Suprapubic skin (tissue), 4 donors: ENCODE measurements at places on chromosomes 6 and 20.

GRCh38 chr20:60352017-60352416, 393.8 kb downstream of the CDH26 start:
- no peak for DNase-seq

- DNase-seq = no peak
These were observed 69.1 kb downstream of the PTCHD4 start for GRCh38 chr6:48041894-48042293.

- no peak for DNase-seq
These were observed 13.7 kb downstream of the MCUR1 start for GRCh38 chr6:13800615-13801014.

- DNase-seq = no peak
These were observed 90.5 kb upstream of the PAX1 start for GRCh38 chr20:21614980-21615379.

GRCh38 chr20:3454831-3455230, 16.0 kb upstream of the ATRN start:
- DNase-seq = no peak

DNA sequence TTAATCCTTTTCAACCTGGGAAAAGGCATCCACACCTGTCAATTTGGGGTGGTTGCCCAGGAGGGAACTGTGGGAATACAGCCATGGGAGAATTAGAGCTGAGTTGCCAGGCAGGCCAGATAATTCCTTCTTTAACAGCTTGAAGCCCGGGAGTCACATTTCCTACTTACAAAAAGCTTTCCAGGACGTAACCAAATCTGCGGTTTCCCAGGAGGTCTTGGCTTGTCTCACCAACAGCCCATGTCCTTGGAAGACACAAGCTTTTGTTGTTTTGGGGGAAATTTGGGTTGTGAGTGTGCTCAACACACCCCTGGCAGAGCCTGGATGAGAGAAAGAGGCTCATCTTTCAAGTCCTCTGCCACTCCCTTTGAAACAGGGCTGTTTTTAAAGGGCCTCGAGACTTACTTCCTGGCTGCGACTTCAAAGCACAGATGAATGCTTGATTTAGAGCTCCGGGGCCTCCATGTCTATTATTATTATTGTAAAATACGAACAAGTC, 465.9 kb upstream of the BTBD3 start:
- no peak for DNase-seq

GRCh38 chr6:134031696-134032255, 20.6 kb downstream of the SLC2A12 start:
- no peak for DNase-seq

DNA sequence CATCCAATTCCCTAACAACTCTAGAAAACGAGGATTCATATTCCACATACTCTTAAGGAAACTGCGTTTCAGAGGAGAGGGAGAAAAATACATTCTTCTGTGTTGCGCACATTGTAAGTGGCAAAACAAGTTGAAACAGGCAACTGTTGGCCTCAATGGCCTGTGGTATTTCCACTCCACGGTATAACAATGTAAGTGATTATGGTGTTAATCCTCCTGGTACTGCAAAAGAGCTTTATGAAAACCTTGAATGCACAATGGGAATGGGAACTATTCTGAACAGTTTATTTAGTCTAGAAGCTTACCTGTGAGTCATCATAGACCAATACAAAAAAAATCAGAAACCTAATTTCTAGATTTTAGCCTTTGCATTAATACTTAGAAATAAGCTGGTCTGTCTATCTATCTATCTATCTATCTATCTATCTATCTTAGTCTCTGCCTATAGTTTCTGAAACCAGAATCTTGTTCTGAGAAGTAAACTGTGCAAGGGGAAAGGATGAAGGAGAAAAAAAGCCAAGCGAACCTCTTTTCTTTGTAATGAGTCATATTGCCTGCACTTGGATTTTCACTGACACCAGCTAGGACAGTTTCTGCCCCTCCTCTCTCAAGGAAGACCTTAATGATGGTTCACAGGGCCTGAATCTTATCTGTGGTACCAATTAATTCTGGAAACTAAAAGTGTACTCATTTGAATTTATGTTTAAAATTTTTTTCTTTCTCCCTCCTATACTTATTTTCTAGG, 101.5 kb downstream of the RNF144B start:
- DNase-seq = no peak

- DNase-seq = no peak
These were observed 369.9 kb downstream of the BTBD3 start for GRCh38 chr20:12287575-12287974.

DNA sequence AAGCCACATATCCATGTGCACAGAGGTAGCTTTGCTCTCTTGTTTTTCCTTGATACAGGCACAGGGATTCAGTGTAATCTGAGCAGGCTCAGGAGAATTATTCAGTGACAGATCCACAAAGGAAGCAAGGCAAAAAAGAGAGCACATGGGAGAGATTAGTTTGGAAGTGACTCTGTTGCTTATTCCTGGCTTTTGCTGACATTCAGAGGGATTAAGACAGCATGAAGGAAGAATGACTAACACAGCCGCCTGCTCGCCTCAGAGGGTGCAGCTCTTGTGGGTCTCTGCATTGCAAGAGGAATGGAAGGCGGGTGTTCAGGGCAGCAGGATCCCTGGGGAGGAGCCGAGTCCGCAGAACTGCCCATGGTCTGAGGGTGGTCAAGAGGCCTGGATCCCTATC, 203.4 kb upstream of the KCNQ5 start:
- no peak for DNase-seq

DNA sequence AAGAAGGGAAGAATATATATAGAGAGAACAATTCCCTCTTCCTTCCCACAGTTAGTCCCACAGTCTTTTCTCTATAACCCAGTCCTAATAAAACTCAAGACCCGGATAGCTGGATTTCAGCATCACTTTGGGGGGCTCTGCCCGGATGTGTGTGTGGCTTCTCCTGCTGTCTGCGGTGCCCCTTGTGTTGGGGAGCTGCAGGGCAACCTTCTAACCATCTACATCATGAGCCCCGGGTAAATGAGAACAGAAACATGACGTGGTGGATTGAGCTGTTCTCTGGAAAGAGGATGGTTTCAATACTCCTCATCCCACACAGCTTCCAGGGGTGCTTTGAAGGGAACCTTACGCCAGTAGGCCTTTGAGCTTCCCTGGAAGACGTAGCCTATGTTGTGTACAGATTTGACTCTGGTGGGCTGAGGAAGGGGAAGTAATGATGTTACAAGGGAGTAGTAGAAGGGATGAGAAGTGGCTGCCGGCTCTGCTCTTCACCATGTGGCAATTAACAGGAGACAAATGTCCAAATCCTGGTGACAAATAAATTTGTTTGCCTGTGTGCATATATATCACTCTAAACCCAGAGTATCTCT, 13.5 kb upstream of the PRDM1 start:
- DNase-seq = no peak

DNA sequence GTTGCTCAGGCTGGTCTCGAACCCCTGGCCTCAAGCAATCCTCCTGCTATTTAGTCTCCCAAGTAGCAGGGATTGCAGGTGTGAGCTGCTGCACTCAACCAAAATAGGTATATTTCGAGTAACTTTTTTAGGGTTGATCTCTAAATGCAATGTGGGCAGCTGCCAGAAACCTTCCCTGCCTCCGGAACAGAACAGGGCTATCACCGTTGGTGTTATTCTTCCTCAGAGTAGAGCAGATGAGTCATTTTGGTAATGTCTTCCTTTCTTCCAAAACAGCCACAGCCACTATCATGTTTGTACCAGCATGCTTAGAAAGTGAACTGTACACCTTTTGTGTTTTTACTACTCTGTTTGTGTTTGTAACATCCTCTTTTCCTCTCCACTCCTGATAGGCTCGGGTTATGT, 44.1 kb downstream of the SNX9 start:
- DNase-seq = no peak

DNA sequence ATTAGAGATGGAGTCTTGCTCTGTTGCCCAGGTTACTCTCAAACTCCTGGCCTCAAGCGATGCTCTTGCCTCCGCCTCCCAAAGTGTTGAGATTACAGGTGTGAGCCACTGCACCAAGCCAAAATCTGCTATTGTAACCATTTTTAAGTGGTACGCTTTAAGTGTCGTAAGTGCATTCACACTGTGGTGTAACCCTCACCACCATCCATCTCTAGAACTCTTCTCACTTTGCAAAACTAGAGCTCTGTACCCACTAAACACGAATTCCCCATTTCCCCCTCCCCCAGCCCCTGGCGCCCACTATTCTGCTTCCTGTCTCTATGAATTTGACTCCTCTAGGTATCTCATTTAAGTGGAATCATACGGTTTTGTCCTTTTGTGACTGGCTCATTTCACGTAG, 2.8 kb upstream of the FAM83C start:
- DNase-seq = no peak

DNA sequence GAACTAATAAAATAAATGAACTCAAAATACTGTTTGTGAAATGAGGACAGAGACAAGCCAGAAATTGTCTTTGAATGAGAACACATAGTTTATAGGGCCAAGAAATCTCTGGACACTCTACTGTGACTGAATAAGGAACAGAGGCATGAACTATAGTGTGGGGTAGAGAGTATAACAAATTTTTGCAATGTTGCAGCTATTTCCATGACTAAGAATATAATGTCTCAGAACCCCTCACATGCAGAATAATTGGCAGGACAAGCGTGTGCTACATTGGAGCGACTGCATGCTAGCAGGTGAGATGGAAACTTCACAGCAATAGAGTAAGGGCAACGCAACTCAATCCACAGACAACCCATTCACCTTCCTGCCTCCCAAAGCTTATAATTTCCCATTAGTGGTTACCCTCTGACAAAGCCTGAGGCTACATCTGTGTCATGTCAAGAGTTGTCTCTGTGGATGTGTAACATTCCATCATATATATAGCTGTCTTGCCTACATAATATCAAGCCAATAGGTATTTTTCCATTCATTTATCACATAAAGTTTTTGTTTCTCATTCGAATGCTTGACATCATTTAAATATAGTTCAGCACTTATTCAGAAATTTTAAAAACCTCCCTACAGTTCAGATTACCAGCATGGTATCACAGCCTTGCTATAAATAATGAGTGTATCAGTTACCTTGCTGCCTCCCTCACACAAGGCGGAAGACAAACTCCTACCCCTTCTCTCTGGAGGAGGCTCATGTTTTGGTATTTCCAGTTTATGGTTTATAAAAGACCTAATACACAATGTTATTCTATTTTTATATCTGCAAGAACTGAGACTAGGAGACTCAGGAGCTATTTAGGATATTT, 47.9 kb upstream of the ECHDC1 start:
- no peak for DNase-seq

GRCh38 chr6:45163952-45164766, 164.0 kb upstream of the RUNX2 start:
- no peak for DNase-seq

DNA sequence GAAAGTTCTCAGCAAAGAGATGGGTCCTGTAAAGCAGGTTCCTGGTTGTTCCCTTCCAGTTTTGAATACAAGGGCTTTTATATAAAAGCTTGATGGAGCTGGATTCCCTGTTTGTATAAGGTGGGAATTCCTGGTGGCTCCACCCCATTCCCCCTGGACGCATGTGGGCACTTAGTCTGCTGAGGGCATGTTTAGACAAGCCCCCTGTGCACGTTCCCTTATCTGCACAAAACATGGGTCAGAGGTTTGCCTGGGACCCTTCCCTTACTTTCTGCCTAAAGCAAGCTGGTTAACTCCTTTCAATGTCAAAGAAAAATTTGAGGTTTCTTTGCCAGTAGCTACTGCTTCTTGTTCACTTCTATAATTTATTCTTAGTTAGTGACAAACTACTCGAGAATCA, 181.1 kb downstream of the BCKDHB start:
- no peak for DNase-seq

GRCh38 chr6:4675121-4675520, 101.1 kb upstream of the CDYL start:
- no peak for DNase-seq

GRCh38 chr6:32885698-32886286, 31.8 kb downstream of the PSMB9 start:
- DNase-seq = no peak

DNA sequence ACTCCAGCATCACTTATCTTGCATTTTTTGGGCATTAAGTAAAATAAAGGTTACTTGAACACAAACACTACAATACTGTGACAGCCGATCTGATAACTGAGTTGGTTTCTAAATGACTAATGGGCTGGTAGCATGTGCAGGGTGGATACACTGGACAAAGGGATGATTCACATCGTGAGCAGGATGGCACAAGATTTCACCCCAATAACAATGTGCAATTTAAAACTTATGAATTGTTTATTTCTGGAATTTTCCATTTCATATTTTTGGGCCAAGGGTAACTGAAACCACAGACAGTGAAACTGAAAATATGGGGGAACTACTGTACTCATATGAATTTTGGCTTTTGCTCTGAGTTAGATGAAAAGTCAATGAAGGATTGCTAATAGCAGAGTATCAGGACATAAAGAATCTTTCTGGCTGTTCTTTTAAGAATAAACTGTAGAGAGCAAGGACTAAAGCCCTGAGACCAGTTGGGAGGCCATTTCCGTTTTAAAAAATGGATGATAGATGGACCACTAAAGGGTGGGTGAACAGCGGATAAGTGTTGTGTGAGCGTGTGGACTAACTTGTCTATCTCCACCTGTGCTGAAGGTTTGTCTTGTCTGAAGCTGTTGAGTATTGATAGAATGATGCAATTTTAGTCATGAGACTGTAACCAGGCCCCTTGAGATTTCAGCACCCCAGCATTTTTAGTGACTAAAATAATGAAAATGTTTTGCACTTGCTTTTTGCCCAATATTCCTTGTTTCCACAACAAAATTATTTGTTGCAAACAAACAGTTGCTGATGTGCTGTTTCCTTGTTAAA, 8.2 kb downstream of the SPINT3 start:
- DNase-seq = no peak

DNA sequence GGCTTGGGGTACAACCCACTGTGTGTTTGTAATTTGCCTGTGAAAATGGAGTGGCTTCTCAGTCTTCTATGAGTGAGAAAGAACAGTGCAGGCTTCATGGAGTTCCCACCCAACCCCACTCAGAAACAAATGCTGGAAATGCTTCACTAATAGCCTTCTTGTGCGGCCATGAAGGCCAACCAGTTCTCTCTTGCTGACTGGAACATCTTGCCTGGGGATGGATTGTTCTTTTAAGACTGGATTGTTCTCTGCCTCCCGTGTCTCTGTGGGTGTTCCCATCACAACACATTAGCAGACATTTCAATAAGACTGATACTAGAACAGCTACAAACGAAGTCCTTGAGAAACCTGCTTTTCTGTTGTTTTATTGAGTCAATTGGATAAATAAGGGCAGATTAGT, 110.6 kb downstream of the PPP1R14C start:
- DNase-seq = no peak

GRCh38 chr6:87250019-87250418, 72.4 kb upstream of the SMIM8 start:
- no peak for DNase-seq

DNA sequence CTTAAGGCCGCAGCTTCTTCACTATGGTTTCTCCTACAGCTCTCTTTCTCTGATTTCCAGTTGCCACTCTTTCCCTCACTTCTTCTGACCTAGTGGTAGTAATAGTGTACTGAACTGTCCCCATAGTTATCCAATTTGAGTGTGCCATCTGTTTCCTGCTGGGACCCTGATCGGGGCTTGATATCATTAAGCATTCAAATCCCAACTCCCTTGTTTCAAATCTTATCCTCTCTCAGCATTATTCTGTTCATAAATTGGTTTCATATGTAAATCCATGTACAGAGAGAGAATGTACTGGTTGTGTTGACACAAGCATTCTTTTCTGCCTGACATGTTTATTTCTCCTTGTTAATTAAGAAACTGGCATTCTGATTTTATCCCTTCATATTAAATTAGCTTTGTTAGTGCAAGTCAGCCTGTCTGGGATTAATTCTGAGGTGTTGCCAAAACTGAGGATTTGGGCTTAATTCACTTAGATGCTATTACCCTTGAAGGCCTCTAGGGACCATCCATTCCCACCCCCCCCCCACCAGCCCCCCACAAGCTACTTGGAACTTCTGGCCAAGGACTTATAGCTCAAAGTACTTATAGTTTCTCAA, 84.6 kb upstream of the PROKR2 start:
- no peak for DNase-seq

- DNase-seq = no peak
These were observed 51.3 kb downstream of the PTPN1 start for GRCh38 chr20:50561379-50562078.
